ENCODE measurements at places on chromosomes 11 and 22. TPM values are rescaled to one million over a fixed set of nuclear protein-coding genes. Genes with fewer than 3 reads are reported as not detected.

The TSGA10IP gene
- not detected for total RNA-seq

The SLC5A4 gene
- not detected for total RNA-seq

The MEI1 gene
- 1.3 TPM for total RNA-seq

The GAS2L1 gene
- total RNA-seq, result 12.5 TPM

The CCDC73 gene
- total RNA-seq, result 1.1 TPM

DNA sequence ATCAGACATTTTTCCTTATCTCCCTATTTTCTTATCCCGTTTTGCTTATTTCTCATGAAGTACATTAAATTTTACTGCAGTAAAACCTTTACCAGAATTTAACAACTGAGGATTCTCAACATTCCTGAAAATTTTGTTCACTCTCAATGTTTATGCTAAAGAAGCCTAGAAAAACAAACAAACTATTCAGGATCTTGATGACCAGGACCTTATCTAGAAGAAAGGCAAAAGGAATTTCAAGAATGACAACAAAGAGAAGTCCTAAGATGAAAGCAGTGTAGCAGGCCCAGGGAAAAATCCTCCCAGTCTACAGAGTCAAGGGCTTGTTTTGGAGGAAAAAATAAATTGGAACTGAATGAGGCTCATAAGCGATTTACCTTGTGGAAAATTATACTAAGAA is 283.3 kb upstream of the ARHGAP42 start:
- DNase-seq, result no peak

DNA sequence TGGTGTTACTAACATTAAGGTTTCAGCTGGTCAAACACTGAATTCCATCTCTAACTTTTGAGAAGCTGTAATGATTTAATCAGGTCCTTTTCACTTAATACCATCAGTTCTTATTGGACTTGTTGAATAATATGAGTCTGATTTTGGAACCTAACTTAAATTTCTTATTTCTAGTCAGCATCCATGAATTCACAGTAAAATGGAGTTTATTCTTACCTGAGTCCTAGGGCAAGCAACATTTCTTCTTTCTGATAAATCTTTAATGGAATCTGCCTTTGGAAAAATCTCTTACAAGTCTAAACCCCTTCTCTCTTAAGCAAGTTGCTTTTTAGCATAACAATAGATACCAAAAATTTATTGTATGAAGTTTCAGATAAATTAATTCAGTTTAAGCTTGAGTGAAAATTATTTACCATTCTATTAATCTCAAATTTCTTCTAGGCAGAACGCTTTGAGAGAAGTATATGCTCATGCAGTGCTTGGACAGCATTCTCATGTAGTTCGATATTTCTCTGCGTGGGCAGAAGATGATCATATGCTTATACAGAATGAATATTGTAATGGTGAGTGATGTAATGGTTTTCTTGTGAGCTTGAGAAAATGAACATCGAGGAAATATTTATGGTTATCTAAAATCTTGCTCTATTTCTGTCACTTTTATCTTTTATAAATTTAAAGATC is 3.4 kb downstream of the WEE1 start:
- DNase-seq, result no peak

GRCh38 chr11:74005721-74006517 is 3.0 kb downstream of the UCP3 start:
- no peak for DNase-seq

DNA sequence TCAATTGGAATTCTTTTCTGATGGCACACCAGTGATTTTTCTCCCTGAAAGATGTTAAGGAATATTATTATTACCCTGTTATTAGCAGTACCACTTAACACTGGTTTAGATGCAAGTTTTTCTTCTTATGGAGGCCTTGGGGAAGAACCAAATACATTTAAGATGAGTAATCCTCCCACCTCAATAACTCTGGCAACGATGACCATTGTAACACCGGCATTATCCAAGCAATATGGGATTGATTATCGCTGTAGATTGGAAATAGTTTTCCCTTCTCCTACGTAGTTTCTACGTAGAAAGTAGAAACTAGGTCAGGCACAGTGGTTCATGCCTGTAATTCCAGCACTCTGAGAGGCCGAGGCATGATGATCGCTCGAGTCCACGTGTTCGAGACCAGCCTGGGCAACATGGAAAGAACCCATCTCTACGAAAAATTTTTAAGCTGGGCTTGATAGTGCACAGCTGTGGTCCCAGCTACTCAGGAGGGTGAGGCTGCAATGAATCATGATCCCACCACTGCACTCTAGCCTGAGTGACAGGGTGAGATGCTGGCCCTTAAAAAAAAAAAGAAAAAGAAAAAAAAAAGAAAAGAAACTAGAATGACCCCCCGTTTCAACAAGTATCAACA is 45.5 kb downstream of the PACSIN2 start:
- no peak for DNase-seq

DNA sequence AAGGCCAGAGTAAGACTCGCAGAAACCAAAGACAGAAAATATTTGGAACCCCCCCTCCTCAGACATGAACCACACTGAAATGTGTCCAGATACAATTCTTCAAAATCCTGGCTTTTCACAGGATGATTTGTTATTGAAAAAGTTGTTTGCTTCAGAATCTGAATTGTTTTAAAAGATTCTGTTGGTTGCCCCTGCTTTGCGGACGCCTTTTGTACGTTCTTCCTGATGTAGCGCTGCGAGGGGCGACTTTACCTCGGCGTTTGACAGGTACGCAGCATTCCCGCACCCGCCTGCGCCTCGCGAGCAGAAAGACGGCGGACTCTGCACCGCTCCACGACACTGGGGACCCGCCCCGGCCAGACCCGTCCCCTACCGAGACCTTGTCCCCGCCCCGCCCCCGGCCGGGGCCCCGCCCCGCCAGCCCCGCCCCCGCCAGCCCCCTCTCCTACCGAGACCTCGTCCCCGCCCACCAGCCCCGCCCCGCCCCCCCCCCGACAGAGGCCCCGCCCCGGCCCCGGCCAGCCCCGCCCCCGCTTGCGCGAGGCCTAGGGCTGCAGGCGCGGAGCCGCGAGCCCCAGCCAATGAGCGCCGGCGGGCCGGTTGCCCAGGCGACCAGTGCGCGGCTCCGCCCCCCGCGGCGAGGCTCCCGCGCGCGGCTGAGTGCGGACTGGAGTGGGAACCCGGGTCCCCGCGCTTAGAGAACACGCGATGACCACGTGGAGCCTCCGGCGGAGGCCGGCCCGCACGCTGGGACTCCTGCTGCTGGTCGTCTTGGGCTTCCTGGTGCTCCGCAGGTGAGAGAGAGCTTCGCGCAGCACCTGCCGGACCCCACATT is at the start of gene GLB1L2:
TSS of gene GLB1L2 (plus strand) at position 635 of the 835 bp plus-strand sequence. CDS start at position 709, 74 bp downstream.
- peak; percentile 81 for DNase-seq

DNA sequence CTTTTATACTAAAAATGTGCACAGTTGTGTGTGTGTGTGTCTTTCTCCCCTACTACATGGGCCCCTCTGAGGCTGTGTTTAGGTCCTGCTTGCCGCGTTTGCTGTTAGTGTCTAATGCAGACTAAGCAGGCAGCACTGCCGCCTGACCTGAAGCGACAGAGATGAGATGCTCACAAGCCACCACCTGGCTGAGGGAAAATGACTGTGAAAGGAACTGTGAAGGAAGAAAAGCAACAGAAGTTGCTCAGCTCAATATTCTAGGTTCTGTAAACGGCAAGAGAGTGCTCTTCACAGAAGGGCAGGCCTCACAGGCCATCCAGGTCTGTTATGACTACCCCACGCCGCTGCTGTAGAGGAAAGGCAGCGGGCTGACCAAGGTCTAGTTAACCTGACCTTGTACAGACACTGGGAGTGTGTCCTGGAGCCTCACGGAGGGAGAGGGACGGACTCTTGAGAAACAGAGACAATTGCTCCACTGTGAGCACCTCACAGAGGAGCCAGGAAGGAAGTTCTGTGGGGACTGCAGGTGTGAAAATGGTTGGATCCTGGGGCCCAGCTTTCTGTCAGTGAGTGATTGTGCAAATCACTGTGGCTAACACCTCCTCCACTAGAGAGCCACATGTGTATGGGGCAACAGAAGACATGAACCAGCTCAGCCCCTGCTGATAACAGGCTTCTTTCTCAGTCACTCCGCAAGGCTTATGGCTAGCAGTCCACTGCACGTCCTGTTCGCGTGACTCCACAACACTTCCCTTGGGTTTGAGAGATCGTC is 31.3 kb upstream of the YPEL1 start:
- no peak for DNase-seq

DNA sequence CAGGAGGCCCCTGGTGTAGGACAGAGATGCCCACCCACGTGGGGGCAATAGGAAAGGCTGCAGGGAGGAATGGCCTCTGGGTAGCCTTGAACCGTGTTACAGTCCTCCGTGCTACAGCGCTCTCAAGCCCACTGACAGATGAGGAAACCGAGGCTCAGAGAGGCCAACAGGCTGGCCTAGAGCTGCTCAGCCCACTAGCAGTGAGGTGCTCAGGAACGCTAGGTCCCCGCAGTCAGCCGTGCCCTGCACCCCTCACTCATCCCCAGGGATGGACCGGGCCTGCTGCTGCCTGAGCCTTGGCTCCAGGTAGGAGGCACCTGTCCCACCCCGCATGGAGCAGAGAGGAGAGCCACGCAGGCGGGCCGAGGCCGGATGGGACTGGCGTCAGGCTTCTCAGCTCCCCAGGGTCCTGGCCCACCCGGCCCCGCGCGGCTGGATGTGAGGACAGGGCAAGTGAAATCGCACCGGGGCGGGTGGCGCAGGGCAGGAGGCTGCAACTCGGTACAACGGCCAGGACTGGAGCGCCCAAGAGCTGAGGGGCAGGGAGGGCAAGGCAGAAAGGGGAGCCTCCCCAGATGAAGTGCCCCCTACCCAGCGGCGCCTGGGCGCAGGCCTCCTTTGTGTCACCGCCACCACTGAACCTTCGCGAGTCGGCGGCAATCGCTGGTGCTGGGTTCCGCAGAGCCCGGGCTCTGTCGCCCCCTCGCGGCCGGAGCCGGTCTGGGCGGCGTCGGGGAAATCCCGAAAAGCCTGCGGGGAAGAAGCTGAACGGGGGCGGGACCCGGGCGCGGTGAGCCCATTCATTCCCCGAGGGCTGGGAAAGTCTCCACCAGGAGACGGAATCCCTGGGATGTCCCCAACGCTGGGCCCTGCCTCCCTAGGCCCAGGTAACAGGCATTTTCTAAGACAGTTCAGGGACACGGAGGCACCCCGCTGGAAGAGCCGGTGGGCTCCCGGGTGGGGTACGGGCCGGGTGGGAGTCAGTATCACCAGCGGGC is 8.4 kb upstream of the SLC2A11 start:
- peak; percentile 92 for DNase-seq

DNA sequence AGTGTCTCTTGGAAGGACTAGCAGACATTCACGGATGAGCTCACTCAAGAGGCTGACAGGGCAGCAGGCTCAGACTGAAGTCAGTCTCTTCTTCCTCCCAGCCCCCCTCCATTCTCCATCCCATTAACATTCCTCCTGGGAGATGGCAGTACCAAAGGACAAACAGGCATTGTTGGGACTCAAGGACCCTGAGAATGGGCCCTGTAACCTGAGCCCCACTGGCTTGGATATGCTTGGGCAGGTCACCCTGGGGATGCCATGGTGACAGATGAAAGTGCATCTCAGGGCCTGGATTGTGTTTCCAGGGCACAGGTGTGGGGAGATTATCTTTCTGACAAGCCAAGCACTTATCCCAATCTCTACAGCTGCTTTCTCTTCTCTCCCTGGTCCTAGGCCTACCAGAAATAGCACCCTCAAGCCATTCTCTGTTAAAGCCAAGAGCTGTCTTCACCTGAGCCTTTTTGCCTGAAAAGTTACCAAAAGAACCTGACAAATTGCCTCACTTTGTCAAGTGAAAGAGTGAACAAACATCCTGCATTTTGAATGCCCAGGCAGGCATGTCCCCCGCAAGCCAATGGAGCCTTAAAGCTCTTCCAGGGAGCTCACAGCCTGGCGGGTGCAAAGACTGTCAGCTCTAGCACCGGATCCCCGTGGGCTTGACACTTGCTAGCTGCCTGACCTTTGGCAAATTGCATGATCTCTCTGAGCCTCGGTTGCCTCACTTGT is 366.0 kb upstream of the NARS2 start:
- DNase-seq, result no peak

DNA sequence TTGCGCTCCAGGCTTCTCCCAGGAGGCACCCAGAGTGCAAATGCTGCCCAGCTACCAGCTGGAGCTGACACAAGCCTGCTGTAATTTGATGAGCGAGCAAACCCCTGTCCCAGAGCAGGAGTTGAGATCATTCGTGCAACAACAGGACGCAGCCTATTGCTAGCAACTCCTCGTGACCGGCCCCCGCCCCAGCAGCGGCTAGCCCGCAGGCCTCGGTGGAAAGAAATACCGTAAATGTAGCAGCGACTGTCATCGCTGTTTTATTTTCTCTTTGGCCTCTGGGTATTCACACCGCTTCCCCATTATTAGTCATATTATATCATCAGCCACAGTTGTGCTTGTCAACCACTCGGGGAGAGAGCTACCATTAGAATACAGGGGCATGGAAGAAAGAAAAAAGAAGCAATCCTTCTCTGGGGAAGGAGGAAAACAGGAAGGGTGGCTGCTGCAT is 59.2 kb upstream of the ATXN10 start:
- no peak for DNase-seq

- no peak for DNase-seq
Measured at GRCh38 chr11:105588001-105588400, 21.9 kb upstream of the GRIA4 start.

DNA sequence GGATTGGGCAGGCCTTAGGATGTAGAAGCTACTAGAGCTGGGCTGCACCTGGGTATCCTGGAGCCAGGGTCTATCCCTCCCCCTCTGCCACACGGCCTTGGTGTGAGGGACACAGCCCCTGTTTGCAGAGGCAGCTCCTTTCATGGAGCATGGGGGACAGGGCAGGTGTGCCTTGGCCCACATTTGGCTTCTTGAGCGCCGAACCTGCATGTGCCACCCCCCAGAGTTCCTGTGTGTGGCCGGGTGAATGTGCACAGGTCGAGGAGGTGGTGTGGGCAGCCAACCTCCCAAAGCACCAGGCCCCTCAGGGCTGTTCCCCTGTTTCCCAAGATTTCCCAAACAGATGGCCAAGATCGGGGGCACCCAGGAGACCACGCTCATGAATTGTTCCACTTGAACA is 7.9 kb upstream of the KCNQ1OT1 start:
- DNase-seq, result no peak

DNA sequence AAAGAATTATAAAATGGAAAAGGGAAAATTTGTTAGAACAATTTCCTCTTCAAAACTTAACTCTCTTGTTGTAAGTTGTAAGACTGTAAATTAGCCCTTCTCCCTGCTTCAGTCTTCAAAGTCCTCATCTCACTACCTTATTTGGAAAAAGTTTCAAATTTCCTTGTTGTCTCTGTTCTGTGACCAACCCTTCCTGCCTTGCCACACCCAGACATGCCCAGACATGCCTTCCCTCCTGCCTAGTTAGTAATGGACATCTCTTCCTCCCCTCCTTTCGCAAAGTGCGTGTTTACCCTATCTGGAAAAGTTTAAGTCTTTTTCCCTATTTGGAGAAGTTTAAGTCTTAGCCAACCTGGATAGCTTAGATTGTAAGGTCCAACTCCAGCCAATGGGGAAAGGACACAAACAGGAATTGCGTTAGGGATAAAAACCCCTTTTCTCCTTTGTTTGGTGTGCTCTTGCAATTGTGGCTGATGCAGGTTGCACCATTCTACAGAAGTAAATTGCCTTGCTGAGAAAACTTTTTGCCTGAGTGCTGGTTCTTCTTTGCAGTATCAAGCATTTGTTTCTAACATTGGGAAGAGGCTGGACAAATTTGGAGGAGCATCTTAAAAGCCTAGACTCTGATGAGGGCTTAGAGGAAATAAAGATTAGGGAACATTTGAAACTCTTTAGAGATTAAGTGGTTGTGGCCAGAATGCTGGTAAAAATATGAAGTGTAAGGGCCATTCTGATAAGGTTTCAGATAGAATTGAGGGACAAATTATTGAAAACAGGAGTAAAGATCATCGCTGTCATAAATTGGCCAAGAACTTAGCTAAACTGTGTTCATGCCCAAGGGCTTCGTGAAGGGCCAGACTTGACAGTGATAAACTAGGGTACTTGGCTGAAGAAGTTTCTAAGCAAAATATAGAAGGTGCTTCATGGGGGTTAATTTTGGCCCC is 15.4 kb downstream of the OR52K2 start:
- no peak for DNase-seq

- no peak for DNase-seq
Measured at GRCh38 chr11:73729594-73730206, 31.2 kb downstream of the RAB6A start.
